ENCODE measurements at places on chromosomes 13 and 19.

- DNase-seq, result peak; percentile 55
Measured at GRCh38 chr19:49556412-49557398, 23.7 kb downstream of the NOSIP start.

DNA sequence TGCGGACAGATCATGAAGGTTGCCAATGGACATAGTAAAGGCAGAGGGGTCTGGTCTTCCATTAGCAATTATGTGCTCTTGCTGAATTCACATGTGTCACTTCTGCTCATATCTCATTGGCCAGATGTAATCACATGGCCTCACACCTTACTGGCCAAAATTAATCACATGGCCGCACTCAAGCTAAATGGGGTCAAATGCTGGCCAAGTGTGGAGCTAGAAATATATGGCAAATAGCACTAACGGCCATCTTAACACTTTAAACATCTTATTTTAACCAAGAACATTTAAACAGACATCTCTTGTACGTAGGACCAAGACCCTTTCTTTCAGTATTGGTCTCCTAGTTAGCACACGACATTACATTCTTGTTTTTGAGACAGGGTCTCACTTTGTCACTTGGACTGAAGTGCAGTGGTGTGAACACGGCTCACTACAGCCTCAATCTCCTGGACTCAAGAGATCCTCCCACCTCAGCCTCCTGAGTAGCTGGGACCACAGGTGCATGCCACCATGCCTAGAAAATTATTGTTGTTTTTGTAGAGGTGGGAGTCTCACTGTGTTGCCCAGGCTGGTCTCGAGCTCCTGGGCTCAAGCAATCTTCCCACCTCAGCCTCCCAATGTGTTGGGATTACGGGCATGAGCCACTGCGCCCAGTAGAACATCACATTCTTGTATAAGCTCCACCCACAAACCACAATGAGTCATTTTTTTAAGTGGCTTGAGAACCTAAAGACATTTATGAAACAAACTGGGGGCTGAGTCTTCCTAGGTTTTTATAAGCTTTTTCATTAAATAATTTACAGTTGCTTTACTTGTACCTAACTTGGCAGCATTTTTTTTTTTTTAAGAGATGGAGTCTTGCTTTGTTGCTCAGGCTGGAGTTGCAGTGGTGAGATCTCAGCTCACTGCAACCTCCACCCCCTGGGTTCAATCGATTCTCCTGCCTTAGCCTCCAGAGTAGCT, 2.9 kb upstream of the PTOV1 start:
- DNase-seq, result no peak

DNA sequence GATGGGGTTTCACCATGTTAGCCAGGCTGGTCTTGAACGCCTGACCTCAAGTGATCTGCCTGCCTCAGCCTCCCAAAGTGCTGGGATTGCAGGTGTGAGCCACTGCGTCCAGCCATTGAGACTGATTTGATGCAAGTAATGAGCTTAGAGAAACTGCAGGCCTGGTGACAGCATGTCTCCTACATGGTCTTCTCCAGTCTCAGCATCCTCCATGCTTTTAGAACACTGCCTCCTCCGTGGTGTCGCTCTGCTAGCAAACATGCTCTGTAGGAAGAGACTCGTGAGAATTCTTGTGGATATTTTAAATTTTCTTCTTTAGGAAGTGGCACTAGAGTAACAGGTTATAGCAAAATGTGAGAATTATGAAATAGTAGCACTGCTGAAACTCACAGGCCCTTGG, 37.1 kb downstream of the TPT1 start:
- DNase-seq, result no peak

DNA sequence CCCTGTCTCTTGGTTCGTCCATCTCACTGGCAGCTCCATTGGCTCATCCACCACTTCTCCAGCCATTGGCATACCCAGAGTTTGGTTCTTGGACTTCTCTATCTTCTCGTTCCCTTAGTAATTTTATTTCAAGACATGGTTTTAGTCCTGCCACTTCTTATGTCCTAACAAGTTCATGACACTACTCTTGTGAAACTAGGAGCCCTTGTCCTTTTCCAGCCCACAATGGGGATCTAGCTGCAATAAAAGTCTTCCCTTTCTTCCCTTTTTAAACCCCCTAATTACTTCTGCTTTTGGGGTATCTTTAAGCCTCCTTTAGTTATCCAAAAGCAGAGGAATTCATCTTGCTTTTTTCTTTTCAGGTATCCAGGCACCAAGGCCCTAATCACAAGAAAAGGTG, 2.9 kb upstream of the RCBTB2 start:
- DNase-seq, result no peak

DNA sequence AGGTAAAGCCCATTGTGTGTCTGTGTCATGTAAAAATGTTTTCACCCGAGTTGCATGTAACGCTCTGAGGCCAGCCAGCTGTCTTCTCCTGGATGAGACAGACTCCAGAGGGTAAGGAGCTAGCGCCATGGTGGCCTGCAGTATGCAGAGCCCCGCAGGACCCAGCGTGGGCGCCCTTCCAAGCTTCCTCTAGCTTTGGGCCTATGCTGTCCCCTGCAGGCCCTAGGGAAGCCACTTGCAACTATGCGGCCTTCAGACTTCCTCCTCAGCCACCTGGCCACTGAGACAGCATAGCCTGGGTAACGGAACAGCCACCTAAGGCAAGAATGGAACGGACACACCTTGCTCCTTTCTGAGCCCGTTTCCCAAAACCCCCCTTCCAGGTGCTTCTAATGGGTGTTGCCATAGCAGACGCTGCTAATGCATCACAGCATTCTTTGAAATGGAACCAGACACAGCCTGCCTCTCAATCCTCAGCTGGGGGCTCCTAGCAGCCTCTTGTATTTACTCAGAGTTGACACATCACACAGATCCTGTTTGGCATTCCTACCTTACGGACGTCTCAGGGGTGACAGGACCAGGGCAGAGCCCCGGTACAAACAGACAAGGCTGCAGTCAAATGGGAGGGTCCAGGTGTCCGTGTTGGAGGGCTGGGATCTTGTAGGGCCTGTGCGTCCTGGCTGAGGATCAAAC, 6.2 kb downstream of the FAM32A start:
- DNase-seq, result no peak

DNA sequence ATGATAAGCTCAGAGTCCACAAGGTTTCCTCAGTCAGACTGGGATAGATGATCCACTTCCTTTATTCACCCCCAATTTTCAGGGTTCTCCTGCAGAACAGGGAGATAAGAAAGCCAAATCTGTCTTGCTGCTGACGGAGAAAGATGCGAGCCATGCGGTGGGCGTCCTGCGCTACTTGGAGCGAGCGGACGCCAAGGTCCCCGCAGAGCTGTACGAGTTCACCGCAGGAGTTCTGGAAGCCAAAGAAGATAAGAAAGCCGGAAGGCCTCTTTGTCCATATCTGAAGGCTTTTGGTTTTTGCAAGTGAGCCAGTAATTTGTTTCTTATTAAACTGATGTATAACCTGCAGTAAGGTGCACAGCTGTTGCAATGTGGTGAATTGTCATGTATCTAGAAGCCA, 66.7 kb downstream of the SLC7A9 start:
- no peak for DNase-seq

DNA sequence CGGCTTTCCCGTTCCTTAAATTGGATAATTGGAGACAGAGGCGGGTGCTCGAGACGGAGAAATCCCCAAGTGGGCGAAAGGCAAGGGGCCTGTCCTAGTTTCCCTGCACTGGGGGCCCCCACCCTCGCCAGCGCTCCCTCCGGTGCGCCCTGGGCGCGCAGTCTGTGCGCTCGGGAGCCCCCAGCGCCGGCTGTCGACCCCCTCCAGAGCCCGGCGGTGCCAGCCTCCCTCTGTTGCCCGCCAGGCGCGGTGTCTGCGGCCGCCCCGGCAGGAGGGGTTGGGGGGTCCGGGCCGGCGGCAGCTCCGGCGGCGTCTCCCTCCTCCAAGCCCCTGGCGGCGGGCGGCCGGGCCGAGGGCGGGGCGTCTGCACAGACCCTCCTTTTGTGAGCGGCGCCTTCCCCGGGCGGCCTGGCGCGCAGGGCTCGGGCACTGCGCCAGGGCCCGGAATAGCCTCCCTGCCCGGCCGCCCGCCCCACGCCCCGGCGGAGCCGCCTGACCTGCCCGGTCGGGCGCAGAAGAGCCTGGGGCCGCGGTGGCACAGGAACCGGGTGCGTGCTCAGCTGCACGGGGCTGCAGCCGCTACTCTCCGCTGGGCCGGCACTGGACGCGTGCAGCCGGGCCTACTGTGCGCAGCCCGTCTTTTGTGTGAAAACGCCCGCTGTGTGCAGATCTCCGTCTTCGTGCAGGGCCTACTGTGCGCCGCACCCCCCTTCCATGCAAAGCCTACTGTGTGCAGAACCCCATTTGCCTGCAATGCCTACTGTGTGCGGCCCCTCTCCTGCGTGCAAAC, 13.2 kb downstream of the GADD45B start:
- DNase-seq, result peak; percentile 39

- DNase-seq, result no peak
Measured at GRCh38 chr13:98434060-98434459, 142.8 kb downstream of the STK24 start.
